ENCODE measurements at places on chromosomes 3 and 15. TPM values are rescaled to one million over a fixed set of nuclear protein-coding genes. Genes with fewer than 3 reads are reported as not detected.

Gene SNURF
- 15.7 TPM for polyA plus RNA-seq

Gene HIGD2B
- polyA plus RNA-seq = not detected

Gene GOLGA6L2
- not detected for polyA plus RNA-seq

Gene RAB43
- polyA plus RNA-seq = 3.9 TPM

Gene RBMS3
- not detected for polyA plus RNA-seq

Data from IgD-negative memory B cell (primary cell).